Activated CD8-positive, alpha-beta T cell treated with anti-CD3 and anti-CD28 coated beads, Interleukin-2, amount 10 ng/mL, durations not matched to agents 7 days and 5 days (primary cell): ENCODE measurements at places on chromosomes 13 and 19. TPM values are rescaled to one million over a fixed set of nuclear protein-coding genes. Genes with fewer than 3 reads are reported as not detected.

DNA sequence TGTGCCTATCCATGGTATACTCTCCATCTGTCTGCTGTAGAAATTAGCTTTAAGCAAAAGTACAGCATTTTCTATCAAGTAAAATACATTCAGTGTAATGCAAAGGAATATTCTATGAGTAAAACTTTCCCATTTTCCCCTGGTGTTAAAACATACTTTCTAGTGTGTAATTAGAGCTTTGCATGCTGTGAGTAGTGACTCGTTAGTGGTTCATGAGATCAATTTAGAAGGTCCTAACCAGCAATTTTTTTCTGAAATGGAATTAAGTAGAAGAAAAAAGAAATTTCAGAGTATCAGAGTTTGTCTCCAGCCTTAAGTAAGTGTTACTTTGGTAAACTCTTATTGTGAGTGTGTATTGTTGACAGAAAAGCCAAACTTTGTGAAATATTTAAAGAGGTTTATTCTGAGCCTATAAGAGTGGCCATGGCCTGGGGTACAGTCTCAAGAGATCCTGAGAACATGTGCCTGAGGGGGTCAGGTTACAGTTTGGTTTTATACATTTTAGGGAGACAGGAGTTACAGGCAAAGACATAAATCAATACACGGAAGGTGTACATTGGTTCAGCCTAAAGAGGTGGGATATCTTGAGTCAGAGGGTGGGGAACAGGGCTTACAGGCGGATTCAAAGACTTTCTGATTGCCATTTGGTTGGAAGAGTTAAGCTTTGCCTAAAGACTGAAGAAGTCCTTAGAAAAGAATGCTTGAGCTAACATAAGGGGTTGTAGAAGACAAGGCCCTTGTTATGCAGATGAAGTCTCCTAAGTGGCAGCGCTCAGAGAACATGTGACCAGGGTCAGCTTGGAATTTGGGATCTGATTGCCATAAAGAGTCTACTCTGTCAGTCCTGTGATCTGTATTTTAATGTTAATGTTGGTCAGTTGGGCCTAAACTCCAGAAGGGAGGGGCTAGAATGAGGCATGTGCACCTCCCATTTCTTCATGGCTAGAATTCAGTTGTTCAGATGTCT lies 25.5 kb downstream of the FAM187B start:
- peak; percentile 15 for DNase-seq

DNA sequence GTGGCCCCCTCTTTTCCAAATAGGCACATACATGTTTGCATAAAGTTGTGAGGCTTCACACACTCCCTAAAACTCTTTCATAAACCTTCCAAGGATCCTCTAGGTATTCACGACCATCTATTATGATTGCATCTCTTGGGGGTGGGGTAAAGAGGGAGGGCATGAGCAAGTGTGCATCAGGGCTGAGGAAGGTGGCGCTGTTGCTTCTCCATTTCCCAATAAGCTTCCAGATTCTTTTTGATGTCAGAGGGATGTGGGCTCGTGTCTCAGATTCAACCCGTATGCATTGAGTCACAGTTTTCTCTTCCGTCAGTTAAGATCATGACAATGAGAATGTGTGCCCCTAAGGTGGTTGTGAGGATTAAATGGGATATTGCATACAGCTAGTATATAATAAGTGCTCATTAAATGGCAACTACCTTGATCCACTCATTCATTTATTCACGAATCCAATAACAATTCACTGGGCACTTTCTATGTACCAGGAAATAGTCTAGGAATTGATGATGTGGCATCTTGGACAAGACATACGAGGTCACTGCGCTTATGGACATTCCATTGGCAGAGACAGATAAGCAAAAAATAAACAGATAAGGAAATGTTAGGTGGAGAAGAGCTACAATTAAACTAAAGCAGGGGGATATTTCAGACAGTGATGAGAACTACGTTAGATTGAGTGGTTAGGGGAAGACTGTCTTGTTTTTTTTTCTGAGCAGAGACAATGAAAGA lies 10.3 kb downstream of the CYP2B6 start:
- no peak for DNase-seq

DNA sequence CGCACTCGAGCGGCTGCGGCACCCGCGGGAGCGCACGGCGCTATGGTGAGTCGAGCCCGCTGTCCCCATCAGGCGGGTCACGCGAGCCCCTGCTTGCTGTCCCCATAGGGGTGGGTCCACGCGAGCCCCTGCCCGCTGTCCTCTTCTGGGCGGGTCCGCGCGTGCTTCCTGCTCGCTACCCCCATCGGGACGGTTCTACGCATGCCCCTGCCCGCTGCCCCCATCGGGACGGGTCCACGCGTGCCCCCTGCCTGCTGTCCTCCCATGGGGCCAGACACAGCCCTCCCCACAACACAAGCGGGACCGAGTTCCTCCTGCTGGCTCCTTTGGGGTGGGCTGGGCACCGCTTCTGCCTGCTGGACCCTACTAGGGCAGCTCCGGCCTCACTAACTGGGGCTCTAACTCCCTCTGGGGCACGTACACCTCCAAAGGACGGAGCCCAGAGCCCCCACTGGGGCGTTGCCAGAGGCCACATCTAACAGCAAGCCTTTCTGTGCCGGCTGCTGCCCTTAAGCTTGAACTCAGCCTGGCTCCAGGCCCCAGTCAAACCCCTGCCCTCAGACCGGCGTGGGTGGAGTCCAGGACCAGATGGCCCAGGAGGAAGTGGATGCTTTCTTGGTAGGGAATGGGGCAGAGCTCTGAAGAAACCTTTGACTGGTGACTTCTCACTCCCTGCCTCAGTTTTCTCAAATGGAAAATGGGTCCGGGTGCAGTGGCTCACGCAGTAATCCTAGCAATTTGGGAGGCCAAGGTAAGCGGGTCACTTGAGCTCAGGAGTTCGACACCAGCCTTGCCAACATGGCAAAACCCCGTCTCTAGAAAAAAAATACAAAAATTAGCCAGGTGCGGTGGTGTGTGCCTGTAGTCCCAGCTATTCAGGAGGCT lies 722 bp downstream of the COLGALT1 start:
- peak; percentile 44 for DNase-seq

DNA sequence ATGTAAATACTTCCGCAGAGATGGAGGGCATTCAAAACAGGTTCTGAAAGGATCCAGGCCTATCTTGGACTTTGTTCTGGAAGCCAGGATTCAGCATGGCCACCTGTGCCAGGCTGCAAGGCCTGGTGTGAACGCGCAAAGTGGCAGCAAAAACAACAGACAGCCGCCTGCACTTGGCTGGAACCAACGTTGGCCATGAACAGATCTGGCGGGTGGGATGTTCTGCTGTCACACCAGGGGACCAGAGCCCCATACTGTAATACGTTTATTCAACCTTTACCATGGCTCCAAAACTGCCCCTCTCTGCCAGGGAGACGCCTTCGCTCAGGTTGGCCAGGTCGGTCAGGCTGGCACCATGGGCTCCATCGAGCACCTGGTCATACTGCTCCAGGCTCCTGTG lies 69.7 kb downstream of the EPS15L1 start:
- no peak for DNase-seq

The CELF5 gene
- 0.55 TPM for total RNA-seq

The PNMA8B gene
- total RNA-seq: 0.05 TPM

GRCh38 chr19:57746580-57747471 lies at the start of gene ZNF776:
TSS of gene ZNF776 (plus strand) at chr19:57746815. CDS start at chr19:57747059, 244 bp downstream.
- peak; percentile 92 for DNase-seq

The C19orf33 gene
- not detected for total RNA-seq

DNA sequence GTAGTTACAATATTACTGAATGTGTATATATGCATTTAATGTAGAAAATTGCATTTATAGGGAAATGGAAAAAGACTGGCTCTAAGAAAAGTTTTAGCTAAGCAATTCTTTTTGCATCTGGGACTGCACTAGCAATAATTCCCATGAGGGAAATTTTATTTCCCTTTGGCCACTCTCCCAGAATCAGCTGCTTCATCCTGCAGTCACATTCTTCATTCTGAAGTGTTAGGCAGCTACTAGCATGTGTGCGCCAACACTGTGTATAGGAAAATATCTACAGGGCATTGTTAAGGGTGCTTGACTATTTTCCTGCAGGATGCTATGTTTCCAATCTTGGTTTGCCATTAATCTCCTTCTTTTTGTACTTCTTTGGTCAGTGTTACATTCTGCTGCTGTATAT lies 312.8 kb upstream of the PCDH20 start:
- no peak for DNase-seq

DNA sequence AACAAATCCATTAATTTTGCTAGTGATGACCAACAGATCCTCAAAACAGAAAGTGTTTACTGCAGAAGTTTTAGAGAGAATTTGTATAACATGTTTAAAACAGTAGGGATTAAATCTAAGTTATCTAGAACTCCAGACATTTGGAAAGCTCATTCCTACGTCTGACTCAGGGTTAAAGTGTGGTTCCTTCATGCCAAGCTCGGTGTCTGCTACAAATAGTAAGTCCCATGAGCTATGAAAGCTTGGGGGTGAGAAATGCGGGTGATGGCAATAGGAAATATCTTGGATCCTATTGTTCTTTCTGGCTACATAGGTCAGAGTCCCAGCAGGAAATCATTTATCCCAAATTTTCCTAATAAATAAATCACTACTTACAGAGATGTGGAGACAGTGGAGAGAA lies 867.1 kb downstream of the UQCRFS1 start:
- no peak for DNase-seq

- no peak for DNase-seq
These were observed 490.5 kb downstream of the MYO16 start for GRCh38 chr13:109119896-109120295.

DNA sequence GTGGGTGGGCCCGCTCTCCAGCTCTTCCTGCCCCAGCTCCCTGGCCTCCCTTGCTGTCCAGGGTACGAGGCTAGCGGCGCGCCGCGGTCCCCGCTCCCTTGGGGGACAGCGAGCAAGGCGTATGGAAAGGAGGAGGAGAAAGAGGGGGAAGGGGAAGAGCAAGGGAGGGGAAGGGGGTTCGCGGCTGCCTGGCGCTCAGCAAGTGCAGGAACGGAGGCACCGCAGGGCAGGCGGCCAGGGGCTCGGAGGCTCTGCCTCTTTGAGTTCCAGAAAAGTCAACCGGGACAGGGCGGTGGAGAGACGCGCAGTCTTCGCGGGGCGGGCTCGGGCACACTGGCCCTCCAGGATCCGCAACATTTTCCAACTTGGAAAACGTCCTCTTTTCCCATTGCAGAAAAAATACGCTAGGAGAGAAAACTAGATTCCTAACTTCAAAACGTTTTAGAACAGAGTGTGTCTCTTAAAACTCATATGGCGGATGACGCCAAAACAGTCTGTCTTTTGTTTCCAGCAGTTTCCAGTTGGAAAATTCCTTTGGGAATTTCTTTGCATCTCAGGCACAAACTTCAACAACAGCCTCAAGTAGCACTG lies 23.1 kb upstream of the TNFRSF19 start:
- DNase-seq: no peak

- DNase-seq: no peak
These were observed 150.0 kb downstream of the KLF12 start for GRCh38 chr13:73984201-73984600.
